Activated CD4-positive, alpha-beta T cell treated with anti-CD3 and anti-CD28 coated beads for 48 hours (primary cell): ENCODE measurements at places on chromosomes 5 and 9.

DNA sequence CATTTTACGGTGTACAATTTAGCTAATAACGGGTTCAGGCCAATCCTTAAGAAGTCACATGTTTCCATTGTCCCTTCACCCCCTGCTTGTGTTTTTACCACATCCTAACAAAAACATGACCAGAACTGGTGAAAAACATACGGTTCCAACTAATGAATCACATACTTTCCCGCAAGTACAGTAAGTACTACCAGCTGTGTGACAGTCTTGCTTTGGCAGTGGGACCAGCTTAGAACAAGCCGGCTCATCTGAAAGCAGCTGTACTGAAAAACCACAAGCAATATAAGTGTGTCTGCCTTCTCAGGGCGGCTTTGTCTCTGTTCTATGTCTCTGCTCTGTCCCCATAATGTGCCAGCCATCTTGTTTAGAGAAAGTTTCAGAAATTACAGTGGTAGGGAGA, 242.5 kb downstream of the BNC2 start:
- no peak for DNase-seq

DNA sequence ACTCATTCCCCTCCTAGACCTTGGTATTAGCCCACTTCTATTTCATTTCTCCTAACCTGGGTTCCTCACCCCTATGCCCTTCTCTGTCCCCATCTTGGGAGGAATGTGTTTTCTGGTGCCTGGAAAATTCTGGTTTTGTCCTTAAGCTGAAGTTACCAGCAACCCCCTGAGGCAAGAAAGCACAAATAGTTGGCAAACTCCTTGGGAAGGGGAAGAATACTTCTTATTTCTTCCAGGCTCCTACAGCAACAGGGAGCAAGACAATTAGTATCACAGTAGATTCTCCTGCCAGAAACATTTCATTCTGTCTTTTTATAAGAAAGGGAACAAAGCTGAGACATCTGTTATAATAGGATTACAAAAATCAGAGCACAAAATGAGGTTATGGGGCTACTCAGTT, 142.5 kb downstream of the SNCAIP start:
- DNase-seq, result no peak

- no peak for DNase-seq
These were observed 60.6 kb upstream of the TRPC7 start for GRCh38 chr5:136425921-136426320.

- DNase-seq, result no peak
These were observed 91.1 kb upstream of the FBN2 start for GRCh38 chr5:128629157-128629556.

- DNase-seq, result no peak
These were observed 81.6 kb upstream of the MRPS30 start for GRCh38 chr5:44727100-44727499.

DNA sequence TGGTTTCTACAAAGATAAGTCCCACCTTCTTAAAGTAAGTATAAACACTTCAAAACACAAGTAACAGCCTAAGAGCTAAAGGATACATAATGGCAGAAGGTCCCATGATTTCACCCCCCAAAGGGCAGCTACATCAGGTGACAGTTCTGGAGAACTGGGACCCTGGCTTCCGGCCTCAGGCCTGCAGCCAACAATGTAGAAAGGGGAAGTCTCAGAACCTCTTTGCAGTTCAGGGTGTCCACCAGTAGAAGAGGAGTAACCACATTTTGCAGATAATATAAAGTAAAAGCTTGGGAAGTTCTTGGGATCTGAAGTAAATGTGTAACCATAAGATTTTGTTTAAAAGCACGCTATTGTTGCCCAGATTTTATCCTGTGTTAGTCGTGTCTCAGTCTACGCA, 267.4 kb upstream of the VLDLR start:
- no peak for DNase-seq

DNA sequence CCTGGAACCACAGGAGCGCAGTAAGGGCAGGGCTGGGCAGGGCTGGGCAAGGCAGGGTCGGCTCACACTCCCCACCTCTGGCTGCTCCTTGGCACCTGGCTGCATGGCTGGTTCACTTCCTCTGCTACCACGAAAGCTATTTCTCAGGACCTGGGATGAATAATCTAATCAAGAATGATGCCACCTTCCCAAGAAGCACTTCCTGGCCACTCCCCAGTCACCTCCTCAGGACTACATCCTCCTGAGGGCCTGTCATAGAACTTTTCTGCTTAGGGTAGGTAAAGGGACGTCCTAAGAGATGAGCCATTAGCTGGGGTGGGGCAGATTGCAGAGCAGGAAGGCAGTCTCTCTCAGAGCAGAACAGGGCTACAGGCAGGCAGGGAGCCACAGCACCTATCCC, 288.2 kb upstream of the MAP3K1 start:
- no peak for DNase-seq

DNA sequence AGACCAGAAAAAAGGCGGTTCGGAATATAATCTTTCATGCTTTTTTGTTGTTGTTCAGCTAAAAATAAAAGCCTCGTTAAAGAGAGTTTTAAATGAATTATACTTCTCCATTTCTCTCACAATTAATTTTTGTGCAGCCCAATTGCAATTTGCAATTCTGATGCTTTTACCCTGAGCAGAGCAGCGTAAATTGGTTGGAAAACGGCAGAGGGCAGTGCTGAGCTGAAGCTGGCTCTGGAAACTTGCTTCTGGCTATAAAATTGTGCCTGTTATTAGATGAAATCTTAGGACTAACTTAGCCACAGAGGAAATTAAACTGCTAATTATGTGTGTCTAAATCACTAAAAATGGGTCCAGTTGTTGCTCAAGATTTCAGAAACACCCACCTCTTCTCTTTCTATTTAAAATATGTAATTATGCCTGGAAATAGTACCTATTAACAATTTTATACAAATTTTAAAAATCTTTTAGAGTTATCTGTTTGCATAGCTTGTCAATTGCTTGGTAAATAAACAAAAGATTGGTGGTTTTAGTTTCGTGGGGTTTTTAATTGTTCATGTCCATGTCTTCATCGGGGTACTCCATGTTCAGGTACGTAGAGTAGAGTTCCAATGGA, 441.8 kb upstream of the TLE4 start:
- peak; percentile 40 for DNase-seq

DNA sequence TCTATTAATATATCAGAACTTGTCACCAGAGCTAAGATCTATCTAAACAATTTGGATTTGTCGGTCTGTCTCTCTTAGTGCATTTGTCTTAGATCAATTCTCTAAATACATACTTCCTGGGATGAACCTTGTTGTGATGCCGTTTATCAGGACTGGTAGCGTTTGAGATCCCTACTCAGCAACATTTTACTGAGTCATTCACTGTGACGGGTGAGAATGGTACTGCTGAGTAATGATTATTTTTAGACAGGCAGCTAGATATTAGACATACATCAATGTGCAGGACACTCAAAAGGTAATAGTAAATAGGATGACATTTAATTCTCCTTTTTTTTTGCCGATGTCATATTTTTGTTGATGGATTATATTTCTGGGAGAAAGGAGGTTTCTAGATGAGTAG, 209.0 kb downstream of the CSNK1G3 start:
- no peak for DNase-seq

DNA sequence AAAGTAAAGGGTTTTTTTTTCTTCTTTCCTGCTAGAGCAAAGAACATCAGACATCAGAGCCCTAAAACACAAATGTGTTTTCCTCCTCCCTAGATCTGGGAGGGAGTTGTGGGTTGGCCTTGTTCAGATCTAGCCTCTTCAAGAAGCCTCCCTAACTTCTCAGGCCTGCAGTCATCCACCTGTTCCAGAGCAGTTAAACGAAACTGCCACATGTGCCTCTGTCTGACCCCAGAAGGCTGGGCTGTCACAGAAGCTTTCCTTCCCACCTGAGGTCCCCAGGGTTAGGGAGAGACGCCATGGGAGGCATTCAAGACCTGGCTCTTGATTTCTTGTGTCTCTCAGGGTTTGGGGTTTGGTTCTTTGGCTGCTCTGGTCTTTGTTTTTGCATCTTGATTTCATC, 87.0 kb downstream of the DAB2IP start:
- no peak for DNase-seq

DNA sequence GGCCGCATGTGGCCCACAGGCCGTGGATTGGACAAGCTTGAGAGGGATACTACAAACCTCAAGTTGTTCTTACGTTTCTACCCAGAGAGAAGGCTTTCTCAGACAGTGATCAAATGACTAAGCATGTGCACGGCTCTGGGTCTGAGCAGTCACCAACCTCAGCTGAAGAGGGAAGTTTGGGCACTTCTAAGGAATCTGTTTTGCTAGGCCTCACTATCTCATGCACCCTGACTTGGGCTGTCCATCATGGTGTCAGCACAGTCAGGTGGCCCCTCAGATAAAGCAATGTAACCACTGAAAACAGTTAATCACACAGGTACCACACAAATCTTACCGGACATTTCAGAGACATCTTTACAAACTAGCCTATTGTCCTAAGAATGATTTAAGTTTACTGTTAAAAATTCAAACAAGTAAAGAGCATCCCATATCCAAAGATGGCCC, 24.6 kb downstream of the CSF2 start:
- peak; percentile 68 for DNase-seq

DNA sequence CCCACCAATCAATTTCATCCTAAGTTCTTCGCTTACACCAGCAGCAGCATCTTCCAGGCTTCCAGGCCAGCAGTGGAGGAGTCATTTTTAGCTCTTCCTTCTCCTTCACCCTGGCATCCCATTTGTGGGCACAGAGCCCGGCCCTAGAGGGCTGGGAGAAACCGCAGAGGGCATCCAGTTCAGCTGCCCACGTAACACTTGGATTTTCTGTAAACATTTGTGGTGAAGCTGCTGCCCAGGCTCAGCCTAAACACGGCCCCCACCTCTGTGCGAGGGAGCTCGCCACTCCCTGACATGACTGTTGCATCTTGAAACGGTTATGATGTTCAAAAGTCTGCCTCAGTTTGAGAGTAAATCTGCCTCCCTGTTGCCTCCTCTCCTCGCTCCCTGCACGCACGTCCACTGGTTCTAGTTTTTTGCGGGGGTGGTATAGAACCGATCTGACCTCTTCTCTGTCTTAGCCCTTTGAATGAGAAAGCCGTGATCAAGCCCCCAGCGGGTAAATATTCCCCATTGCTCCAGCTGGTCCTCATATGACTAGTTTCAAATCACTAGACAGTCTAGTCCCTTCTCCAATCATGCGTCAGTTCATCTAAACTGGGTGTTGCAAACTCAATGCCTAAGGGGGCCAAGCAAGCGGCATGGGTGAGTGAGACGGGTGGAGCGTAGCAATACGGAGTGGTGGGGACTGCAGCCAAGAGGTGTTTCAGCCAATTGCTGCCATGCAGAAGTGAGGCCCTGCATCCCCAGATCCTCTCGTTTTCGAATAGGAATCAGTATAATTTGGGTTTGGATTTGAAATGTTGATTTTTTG, 34.9 kb upstream of the N4BP3 start:
- no peak for DNase-seq

- no peak for DNase-seq
These were observed 167.7 kb upstream of the PTCH1 start for GRCh38 chr9:95684516-95684915.

- DNase-seq, result no peak
These were observed 1.7 kb downstream of the CCDC69 start for GRCh38 chr5:151222054-151222789.

DNA sequence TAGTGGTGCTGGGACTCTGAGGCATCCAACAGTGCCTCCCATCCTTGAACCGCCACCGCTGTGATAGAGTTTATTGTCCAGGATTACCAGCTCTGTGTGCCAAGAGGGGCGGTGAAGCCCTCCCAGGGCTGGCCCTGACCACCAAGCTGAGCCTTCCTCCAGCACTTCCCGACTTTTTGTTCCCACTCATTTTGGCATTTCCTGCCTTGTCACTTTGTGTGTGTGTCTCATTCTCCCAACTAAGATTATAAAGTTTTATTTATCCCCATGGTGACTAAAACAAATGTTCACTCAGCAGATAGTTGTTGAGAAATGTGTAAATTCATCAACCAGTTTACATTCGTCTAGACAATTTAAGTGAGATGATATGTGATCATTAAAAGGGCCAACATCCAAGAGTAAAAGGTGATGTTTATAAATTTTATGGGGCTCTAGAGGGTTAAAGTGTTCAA, 2.5 kb downstream of the F2R start:
- no peak for DNase-seq

DNA sequence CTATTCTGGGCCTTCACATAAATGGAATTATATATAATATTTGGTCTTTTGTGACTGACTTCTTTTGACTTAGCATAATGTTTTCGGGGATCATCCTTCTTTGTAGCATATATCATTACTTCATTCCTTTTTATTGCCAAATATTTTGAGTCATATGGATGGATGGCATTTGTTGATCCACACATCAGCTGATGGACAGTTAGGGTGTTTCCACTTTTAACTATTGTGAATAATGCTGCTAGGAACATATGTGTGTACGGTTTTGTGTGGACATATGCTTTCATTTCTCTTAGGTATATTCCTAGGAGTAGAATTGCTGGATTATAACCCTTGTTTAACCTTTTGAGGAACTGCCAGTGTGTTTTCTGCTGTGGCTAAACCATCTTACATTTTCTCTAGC, 249.6 kb downstream of the FANCC start:
- no peak for DNase-seq

DNA sequence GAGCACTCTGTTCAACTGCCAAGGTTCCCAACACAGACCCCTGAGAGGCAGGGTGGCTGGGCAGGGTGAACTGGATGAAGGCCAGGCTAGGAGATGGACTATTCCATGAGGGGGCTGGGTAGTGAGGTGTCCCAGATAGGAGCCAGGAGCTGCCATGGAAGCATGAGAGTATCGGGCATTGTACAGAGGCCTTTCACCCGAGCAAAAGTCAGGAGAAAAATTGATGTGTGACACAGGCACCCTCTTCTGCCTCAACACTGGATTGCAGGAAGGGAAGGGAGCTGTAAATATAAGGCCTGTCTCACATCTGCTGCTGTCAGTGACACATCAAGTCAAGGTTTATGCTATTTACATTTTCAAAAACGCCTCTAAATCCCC, 74.6 kb downstream of the UBAP1 start:
- no peak for DNase-seq

DNA sequence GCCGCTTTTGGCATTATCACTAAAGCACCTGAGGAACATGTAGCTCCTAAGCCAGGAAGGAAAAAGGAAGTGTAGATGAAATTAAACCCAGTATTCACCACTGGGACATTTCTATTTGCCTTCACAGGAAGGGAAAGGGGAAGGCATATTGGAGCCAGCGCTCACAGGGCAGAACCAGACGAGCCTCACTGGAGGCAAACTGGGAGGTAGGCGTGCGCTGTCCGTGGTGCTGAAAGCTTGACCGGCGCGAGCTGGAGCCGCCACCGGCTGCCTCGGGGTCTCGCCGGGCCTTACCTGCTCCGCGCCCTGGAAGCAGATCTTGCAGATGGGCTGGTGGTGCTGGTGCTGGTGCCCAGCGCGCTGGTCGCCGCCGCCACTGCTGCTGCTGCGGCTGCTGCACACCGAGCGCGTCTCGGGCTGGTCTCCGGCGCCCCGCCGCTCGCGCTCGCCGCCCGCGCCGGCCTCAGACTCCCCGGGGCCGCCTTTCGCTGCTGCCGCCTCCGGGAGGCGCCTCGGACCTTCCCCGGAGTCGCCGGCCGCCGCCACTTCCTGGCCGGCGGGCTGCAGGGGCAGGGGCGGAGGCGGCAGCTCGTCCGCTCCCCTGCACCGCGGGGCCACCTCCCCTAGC, 732 bp downstream of the MARCHF11 start:
- DNase-seq, result peak; percentile 44

GRCh38 chr5:173715607-173716006, 99.2 kb upstream of the BOD1 start:
- no peak for DNase-seq
